ENCODE measurements at places on chromosomes 11 and 22. TPM values are rescaled to one million over a fixed set of nuclear protein-coding genes. Genes with fewer than 3 reads are reported as not detected.
A peak's percentile ranks its signal among the peaks of the same experiment; 100 is the strongest.

The RANGAP1 gene
- 48.0 TPM for total RNA-seq

The MS4A1 gene
- total RNA-seq = 1.3 TPM

The SPDYC gene
- not detected for total RNA-seq

The MMP27 gene
- not detected for total RNA-seq

The FAT3 gene
- total RNA-seq = 6.9 TPM

The WNT7B gene
- total RNA-seq = 5.4 TPM

The MRGPRE gene
- not detected for total RNA-seq

The DRD4 gene
- total RNA-seq = 1.2 TPM

The ESAM gene
- total RNA-seq = 164 TPM

The ANO5 gene
- 5.9 TPM for total RNA-seq

DNA sequence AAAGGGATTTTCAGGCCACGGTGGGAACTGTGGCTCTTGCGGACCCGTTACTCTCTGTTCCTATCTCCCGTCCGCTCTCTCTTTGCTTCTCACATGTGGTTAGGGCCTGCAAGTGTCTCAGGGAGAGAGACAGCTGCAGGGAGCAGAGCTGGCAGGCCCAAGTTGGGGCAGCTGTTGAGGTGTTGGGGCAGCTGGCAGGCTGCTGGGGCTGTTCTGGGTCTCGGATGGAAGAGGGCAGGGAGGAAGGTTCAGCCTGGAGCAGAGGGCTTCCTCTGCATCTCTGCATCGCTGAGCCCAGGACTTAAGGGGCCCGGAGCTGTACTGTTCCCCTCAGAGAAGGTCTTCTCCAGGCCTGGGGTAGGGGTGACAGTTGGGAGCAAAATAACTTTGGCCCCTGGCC, 2.6 kb upstream of the CNIH2 start:
- DNase-seq = no peak

GRCh38 chr11:34161812-34162492, 56.5 kb downstream of the NAT10 start:
- no peak for DNase-seq

GRCh38 chr11:102849311-102849710, 5.9 kb upstream of the MMP3 start:
- DNase-seq = no peak

- no peak for DNase-seq
These were observed 2.0 kb downstream of the FAM83F start for GRCh38 chr22:39996732-39997131.

GRCh38 chr11:118114266-118114665, 27.5 kb upstream of the SMIM35 start:
- peak; percentile 5 for DNase-seq

DNA sequence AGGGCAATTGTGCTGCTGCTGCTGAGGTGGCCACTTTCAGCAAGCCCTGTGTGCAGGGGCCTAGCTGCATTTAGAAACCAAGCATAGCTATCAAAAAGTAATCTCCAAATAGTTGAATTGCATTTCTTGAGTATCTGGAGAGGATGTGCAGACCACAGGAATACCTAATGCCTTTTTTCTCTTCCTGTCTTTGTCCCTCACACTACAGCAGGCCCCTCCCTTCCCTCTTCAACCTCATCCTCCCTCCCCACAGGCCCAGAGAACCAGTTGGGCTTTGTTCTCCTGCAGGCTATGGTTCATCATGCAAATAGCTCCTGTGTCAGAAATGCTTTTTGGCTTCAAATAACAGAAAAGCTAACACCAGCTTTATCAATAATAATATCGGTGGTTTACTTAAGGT, 47.7 kb downstream of the DKK3 start:
- DNase-seq = no peak

- no peak for DNase-seq
These were observed 213.1 kb downstream of the LRRC4C start for GRCh38 chr11:41246399-41246745.

DNA sequence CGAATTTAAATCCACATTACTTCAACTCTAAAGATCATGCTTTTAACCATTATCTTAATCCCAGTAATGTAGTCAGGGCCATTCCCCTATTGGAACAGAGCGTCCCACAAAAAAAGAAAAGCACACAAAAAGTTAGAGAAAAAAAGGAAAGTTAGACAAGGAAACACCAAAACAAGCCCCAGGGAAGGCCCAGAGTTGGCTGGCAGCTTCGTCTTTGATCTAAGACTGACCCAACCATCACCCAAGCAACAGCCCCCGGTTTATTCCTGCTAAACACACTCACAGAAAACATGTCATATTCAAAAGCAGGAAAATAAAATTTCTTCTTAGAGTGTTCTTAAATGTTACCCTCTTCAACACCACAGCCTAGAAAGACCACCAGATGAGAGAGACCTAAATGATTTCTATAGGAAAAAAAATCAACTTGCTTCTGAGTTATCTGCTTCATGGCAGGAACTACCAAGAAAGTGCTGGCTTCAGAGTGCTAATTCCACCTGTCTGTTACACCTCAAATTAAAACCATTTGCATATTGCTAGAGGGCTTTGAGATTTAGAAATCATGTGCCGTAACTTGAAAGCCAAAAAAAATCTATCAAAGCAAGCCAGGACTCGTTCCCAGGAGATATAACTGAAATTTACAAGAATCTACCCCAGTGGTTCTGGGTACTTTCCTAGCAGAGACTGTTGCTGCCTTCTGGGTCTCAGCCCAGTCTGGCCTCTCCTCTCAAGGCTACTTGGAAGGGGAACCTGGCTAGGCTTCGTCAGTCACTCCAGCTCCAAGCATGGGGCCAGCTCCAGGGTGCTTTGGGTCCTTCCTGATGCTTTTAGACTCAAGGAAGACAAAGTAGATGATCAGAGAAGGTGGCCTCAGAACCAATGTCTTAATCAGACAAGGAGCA, 31.2 kb downstream of the POU2AF3 start:
- no peak for DNase-seq

DNA sequence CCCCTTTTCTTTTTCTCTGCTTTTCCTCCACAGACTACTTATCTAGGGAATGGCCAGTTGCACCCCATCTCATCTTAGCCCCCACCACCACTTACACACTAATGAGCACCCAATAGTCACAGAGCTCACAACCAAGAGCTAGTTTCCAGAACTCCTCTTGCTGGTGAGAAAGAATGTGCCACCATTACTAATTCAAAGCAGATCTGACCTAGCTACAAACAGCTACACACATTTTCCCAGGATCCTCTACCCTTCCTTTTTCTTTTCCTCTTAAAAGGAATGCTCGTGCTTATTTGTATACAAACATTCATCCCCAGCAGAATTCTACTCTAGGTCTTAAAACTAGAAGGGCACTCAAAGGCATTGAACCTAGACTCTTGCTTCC, 136.8 kb downstream of the CD44 start:
- no peak for DNase-seq

GRCh38 chr11:46762248-46762647, 43.2 kb downstream of the F2 start:
- DNase-seq = no peak

DNA sequence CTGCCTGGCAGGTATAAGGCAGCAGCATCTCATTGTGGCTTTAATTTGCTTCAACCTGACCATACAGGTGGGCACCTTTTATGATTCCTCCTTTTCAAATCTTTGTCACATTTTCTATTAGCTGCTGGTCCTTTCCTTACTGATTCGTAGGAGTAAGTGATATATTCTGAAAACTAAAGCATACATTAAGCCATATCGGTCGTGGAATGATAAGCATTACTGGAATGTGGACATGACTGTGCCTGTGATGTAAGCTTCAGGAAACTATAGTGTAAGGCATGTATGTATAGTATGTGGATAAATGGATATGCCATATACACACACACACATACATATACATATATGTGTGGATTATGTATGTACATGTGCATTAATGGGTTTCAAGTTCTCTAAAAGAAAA, 20.8 kb downstream of the YPEL1 start:
- no peak for DNase-seq

GRCh38 chr11:60059052-60059451, 2.6 kb downstream of the MS4A3 start:
- DNase-seq = no peak

DNA sequence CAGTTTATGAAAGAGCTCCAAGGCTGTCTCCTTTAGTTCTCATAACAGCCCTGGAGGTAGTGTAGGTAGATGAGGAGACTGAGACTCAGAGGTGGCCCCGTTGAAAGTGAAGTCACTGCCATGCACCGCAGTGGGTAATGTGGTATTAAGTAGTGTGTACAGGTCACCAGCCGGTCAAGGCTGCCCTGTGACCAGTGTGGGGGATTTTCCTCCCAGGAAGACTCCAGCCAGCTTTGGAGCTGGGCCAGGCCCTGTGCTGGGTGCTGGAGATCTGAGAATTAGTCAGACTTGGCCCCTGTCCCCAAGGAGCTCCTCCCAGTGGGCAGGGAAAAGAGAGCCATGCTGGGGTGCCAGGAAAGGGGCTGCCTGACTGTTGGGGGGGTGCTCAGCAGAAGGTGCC, 5.3 kb downstream of the OMP start:
- DNase-seq = peak; percentile 73

GRCh38 chr11:134802116-134802515, 390.1 kb upstream of the B3GAT1 start:
- no peak for DNase-seq

- DNase-seq = no peak
These were observed 31.9 kb downstream of the FBLN1 start for GRCh38 chr22:45534339-45535192.

- DNase-seq = no peak
These were observed 851.1 kb upstream of the RAG2 start for GRCh38 chr11:37449146-37449545.

DNA sequence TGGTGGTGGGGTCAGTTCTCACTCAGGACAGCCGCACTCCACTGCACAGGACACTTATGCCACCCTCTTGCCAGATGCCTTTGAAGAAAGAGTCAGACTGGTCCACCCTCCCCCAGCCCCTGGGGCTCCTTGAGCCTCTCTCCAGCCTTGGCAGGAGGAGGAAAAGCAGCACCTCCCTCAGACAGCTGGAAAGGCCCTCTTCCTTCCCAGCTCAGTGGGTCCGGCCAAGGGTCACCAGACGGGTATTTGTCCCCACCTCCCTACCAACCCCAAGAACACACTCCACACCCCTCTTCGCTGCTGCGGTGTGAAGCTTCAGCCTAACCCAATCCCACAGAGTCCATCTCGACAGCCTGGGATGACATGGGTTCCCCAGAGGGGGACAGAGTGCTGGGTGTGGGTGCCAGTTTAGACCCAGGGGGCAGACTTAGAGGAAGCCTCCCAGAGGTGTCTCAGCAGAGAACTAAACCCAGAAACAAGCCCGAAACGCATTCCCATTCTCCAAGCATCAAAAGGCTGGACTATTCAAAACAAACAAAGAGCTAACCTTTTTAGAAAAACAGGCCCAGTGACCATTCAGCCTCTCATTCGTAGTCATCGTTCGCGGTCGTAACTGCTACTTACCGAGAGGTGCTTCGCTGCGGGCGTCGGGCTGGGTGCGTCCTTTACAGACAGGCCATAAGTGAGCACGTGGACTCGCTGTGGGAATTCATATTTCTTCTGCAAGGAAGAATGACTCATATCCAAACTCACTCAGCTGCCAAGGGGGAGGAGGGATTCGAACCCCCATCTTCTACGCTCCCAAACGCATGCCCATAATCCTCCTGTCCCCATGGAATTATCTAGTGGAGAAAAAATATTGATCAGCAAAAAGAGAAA, 57.5 kb upstream of the ANO1 start:
- DNase-seq = no peak

- no peak for DNase-seq
These were observed 2.6 kb downstream of the IL18BP start for GRCh38 chr11:72001285-72001684.

DNA sequence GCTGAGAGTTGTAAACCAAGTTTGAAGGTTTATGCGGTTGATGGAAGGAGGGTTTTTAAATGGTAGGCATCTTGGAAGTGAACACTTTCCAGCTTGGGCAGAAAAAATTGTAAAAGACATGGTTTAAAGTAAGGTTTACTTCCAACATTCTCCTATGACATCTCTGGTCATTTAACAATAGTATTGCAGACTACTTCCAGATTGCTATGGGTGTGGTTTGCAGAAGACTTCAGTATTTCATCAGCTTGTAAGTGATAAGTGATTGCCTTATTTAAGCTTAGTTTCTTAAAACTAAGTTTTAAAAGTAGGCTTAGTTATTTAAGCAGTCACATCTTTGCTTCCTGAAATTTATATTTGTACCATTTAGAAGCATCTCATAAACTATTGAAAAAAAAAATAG, 7.2 kb upstream of the STT3A start:
- DNase-seq = no peak

DNA sequence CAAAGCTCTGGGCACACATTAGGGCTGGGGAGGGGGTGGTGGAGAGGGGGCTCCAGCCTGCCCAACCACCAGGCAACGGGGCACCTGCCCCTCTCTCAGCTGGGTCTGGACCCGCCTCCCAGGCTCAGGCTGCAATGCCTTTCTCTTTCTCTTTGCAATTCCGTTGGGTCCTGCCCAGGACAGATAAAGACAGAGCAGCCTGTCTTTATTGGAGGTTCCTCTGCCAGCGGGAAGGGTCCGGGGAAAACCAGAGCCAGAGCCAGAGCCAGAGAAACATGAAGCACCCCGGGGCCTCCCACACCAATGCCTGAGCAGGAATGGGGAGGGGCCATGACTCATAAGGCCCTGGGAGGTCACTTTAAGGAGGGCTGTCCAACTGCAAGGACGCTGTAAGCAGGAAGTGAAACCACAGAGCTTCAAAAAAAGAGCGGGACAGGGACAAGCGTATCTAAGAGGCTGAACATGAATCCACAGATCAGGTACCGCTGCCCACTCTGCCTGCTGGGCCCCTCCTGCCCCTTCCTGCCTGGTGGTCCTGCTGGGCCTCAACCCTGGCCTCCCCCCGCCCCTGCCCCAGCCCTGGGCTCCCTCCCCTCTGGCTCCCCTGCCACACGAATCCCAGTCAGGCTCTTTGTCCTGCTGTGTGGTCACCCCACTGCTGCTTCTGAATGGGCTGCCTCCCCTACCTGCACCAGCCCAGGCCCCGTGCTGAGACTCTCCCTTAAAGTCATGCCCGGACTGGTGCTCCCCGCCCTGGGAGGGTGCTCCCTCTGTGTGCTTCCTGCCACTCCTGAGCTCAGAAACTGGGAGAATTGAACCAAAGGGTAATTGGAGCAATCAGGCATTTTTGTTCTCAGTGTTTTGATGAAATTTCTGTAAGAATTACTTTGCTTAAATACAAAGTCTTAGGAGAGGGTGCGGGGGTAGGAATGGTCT, at the start of gene APOBEC3B:
TSS of gene APOBEC3B (plus strand) at position 356 of the 936 bp plus-strand sequence. CDS start at position 463, 107 bp downstream.
- DNase-seq = peak; percentile 79

DNA sequence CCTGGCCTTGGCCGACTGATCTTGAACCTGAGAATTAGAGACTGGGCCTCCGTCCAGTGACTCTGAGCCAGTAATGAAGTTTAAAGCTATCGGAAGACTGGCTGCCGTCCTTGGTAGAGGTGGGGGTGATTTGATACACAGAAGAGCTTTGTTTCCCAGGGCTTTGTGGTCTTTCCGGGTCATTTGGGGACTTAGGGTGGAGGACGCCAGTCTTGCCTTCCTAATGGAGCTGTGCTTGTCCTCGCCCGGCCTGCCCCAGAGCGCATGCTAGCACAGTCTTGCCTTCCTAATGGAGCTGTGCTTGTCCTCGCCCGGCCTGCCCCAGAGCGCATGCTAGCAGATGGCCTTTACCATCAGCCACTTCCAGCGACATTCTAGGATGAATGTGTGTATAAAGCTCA, 65.8 kb downstream of the ST3GAL4 start:
- DNase-seq = no peak

Data from upper lobe of right lung (tissue), 1 donor.